ENCODE measurements at places on chromosomes 7 and 10. TPM values are rescaled to one million over a fixed set of nuclear protein-coding genes. Genes with fewer than 3 reads are reported as not detected.

- no peak for DNase-seq
Observed at GRCh38 chr7:132135746-132136385, 440.4 kb downstream of the PLXNA4 start.

GRCh38 chr7:28865601-28866144, 92.5 kb downstream of the TRIL start:
- no peak for DNase-seq

DNA sequence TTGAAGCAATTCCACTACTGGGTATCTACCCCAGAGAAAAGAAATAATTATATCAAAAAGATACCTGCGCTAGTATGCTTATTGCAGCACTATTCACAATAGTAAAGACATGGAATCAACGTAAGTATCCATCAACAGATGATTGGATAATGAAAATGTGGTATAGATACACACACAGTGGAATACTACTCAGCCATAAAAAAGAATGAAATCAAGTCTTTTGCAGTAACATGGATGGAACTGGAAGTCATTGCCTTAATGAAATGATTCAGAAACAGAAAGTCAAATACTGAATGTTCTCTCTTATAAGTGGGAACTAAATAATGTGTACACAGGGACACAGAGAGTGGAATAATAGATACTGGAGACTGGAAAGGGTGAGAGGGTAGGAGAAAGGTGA, 7.4 kb upstream of the SLC35B4 start:
- DNase-seq = no peak

The SRRM3 gene
- 5.2 TPM for total RNA-seq

The DMBT1 gene
- not detected for total RNA-seq

DNA sequence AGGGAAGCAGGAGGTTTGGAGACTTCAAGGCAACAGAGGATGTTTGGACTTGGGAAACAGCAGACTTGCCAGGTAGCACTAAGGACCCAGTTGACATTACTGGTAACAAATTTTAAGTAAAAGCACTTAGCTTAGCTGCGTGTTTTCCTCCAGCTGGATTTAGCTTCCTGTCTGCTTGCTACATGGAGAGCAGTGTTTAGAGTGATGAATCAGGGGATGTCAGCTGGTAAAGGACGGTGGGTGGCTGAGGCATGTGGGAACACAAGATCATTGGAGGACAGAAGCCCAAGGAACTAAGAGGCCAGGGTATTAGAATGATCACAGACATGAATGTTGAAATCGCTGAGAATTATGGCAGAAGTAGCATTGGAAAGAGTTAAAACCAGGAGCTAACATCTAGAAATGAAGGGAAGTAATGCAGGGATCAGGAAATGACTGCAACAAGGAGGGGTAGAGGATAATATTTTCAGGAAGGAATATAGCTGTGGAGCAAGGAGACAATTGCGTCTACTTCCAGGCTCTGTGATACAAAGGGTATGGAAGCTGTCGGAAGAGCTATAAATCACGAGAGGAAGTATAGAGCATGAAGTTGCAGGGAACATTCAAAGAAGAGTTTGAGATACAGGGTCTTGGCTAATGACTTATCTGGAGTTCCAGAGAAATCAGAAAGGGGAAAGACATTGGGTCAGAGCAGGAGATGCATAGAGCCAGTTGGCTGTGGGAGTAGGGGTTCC, 34.4 kb downstream of the CALD1 start:
- no peak for DNase-seq

DNA sequence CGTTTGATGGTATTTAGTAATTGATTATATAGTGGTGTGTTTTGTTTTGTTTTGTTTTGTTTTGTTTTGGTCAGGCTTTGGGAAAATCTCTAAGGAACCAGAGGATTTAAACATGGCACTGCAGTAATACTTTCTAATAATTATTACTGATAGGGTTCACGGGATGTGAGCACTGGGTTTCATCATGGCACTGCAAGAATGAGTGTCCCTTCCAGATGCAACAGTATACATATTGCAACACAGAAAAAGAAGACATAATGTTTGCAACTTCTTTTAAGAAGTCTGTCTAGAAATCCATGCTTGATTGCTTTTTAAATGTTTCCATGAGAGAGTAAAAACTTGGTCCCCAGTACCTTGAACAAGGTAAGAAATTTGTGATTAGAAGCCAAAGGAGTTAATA, 2.2 kb upstream of the CDCA7L start:
- DNase-seq = no peak

The ASAH2 gene
- 2.6 TPM for total RNA-seq

- DNase-seq = no peak
Observed at GRCh38 chr7:133003052-133003910, 78.6 kb downstream of the CHCHD3 start.

GRCh38 chr10:77563638-77564270, 73.9 kb downstream of the KCNMA1 start:
- no peak for DNase-seq

GRCh38 chr10:28938745-28939144, 261.4 kb downstream of the BAMBI start:
- no peak for DNase-seq

GRCh38 chr7:139658908-139659675, 118.7 kb downstream of the HIPK2 start:
- no peak for DNase-seq

Data from posterior vena cava (tissue), 2 donors.